Sciatic nerve (tissue), 2 donors: ENCODE measurements at places on chromosomes 12 and 14. TPM values are rescaled to one million over a fixed set of nuclear protein-coding genes. Genes with fewer than 3 reads are reported as not detected.

DNA sequence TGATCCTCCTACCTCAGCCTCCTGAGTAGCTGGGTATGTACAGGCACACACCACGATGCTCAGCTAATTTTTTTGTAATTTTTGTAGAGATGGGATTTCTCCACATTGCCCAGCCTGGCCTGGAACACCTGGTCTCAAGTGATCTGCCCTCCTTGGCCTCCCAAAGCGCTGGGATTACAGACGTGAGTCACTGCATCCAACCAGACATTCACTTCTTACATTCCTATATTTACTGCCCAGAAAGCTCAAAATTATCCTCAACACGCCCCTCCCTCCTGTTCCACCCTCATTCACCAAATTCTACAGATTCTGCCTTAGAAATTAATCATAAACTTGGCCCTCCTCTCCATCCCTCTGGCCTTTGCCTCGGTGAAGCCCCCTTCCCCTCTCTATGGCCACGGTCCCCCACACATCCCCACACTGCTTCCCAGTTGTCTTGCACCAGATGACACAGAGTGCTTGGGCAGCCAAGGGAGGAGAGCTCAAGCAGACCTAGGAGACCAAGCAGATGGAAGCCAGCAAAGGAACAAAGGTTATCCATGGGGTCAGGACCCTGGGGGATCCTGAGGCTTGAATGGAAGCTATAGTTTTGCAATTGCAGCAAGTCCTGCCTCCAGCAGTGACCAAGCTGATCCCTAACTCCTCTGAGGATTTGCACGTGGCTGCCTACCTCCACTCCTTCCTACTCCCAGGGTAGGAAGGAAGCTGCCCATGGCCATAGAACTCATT lies 213.2 kb upstream of the FOXN3 start:
- no peak for DNase-seq

DNA sequence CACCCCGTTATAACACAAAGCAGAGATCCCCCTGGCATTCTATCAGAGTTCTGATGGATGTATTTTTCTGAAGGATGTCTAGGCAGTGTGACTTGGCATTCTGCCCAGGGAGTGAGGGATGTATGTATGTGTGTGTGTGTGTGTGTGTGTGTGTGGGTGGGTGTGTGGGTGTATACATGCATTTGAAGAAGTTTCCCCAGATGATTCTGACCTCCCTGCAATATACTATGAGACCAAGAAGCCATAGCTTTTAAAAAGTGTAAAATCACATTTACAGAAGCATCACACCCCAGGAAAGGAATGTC lies 59.7 kb upstream of the NAP1L1 start:
- DNase-seq, result no peak

GRCh38 chr12:112788205-112788604 lies 3.3 kb upstream of the RPH3A start:
- DNase-seq, result no peak

GRCh38 chr12:3152892-3153291 lies 75.7 kb downstream of the TSPAN9 start:
- DNase-seq, result no peak

GRCh38 chr14:64249363-64249762 lies 44.8 kb downstream of the ESR2 start:
- DNase-seq, result no peak

GRCh38 chr14:73829526-73830431 lies 21.9 kb upstream of the PTGR2 start:
- no peak for DNase-seq

DNA sequence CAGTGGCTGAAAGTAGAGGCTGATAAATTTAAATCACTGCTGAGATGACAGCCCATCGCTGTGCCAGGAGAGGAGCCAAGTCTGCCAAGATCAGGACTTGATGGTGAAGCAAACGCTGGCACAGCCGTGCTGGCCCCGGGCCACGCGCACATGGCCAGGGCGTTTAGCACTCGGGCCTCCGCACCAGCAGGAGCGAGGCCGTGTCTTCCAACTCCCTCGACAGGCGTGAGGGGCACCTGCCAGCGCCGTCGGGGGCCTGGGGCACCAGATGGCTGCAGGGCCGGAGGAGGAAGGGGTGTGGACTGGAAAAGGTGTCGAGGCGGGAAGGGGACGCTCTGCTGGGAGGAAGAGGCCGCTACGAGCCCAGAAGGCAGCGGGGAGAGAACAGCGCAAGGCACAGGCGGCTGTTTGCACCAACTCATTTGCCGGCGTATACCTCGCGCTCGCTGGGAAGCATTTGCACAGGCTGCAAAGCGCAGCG lies 29.5 kb downstream of the RIMBP2 start:
- no peak for DNase-seq

DNA sequence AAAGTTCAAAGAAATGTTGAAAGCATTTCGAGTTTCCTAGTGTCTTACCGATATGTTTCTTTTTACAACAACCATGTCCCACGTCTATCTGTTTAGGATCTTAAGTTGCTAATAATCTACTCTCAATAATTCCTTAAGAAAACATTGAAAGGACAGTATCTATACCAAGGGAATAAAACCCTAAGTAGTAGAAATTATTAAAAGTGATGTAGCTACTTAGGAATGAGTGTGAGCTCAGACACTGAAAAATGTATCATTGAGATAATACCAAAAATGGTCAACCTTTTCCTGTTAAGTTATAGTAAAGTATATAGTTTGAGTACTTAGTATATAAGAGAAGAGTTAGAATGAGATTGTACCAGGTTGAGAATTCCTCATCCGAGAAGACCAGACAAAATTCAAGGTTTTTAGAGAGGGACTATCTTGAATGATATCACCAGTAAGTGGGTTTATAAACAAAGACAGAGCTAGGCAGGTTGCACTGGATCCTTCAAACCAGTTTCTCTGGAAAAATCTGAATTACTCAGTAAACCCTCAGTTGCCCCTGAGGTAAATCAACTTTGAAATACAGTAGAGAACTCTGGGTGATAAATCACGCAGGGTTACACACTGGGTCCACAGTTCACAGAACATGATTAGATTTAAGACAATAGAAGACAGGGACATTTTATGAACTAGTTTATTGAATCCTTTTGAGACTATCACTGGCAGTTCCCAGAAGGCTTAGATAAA lies 96.8 kb downstream of the ERGIC2 start:
- no peak for DNase-seq

GRCh38 chr14:33758547-33758946 lies 192.3 kb downstream of the EGLN3 start:
- no peak for DNase-seq

- DNase-seq, result no peak
Observed at GRCh38 chr12:71183018-71183417, 25.2 kb upstream of the TSPAN8 start.

- DNase-seq, result no peak
Observed at GRCh38 chr12:23209793-23210192, 584.8 kb downstream of the ETNK1 start.

DNA sequence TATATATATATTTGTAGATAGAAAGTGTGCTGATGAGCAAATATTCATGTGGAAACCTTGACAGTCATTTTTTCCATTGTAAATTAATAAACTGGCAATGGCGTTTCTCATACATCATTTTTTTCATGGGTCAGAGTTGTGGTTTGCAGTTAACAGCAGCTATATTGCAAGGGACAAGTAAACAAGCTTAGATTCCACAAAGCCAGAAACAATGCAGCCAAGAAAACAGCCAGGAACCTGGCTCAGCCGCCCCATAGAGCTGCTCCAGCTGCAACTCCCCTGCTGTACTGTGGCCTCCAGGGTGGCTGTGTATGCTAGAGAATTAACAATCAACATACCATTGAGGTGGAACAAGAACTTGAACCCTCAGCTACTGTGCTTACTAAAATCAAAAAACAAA lies 298.2 kb downstream of the TMEM132D start:
- no peak for DNase-seq

GRCh38 chr12:108173160-108173559 lies 44.1 kb downstream of the WSCD2 start:
- DNase-seq, result no peak

- no peak for DNase-seq
Observed at GRCh38 chr14:51520087-51520486, 131.6 kb upstream of the FRMD6 start.

DNA sequence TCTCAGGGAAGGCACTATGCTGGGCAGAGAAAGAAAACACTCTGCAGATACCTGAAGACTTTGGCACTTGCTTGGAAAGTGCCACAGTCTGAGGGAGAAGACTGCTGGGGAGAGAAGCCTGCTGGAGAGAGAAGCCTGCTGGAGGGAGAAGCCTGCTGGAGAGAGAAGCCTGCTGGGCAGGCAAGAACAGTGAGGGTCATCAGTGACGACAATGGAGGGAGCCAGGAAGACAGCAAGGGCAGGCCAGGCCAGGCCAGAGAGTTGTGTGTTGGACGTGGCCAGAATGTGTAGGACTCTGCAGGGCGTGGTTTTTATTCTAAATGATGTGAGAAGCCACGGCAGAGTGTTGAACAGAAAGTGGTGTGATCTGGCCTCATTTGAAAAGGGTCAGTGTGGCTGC lies 185.3 kb upstream of the ABCD2 start:
- DNase-seq, result no peak

DNA sequence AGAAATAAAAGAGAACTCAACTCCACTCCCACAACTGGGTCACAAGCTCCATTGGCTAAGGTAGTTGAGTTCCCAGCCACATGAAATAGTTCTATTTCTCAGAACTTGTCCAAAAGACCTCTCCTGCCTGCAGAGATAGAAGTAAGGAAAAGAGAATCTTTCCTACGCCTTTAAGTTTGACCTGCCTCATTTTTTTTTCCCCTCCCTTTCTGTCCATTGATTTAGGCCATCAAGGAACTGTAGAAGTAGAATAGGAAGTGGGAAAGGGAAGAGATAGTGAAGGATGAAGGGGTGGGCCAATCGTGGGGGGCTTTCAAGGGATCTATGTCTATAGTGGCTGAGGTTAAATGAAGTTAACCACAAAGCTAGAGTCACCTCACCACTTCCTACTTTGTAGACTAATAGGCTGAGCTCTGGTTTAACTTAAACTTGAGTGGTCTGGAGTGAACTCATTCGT lies 13.9 kb upstream of the NUDT4 start:
- DNase-seq, result no peak

- no peak for DNase-seq
Observed at GRCh38 chr12:93514853-93515252, 47.5 kb downstream of the MRPL42 start.

- DNase-seq, result no peak
Observed at GRCh38 chr12:88253371-88253978, 111.4 kb downstream of the TMTC3 start.

GRCh38 chr14:52031781-52032180 lies 37.1 kb downstream of the NID2 start:
- no peak for DNase-seq

DNA sequence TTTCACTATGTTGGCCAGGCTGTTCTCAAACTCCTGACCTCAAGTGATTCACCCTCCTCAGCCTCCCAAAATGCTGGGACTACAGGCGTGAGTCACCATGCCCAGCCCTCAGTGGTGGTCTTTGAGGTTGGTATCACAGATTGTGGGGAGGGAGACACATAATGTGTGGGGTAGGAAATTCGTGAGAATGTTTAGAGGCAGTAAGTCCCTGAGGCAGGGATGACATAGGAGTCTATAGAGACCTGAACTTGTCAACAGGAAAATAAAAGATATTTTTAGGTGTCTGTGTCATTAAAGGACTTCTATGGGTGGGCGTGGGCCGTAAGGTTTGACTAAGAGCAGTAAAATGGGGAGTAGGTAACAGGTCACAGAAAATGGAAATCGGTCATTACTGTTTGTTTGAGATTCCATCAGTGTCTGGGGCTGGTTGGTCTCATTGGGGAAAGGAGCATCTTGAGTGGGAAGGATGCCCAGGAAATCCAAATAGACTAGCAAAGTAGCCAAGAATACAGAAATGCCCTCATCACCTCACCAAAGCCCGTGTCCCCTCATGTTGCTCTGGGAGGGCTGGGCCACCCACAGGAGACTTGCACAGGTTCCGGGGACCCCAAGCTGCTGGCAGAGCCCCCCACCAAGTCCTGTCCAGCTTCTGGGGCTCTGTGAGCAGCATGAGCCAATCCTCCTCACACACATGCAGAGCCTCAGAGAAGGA lies 63.6 kb upstream of the BCL2L14 start:
- no peak for DNase-seq

DNA sequence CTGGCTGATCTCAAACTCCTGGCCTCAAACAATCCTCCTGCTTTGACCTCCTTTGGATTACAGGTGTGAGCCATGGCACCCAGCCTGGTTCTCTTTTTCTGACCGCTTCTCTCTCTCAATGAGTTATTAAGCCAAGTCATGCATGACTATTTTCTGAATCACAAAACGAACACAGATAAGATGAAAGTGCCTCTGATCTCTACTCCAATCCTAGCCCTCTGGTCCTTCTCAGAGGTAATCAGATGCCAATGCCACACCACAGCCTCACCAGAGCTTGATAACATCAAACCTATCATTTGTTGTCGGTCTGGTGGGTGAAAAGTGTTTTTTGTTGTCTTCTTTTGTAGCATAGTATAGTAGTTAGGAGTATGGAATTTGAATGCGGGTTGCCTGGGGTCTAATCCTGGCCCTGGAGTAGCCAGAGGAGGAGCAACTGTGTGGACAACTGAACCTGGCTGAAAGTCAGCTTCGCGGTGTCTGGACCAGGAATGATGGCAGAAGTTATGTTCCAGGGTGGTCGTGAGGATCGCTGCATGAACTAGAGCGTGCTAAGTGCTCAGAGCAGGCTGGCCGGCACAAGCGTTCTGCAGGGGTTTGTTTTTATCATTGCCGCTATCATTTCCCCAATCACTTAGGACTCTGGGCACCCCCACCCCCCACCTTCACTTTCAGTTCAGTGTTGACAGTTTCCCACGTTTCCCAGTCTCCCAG lies 77.9 kb downstream of the SPRING1 start:
- no peak for DNase-seq

DNA sequence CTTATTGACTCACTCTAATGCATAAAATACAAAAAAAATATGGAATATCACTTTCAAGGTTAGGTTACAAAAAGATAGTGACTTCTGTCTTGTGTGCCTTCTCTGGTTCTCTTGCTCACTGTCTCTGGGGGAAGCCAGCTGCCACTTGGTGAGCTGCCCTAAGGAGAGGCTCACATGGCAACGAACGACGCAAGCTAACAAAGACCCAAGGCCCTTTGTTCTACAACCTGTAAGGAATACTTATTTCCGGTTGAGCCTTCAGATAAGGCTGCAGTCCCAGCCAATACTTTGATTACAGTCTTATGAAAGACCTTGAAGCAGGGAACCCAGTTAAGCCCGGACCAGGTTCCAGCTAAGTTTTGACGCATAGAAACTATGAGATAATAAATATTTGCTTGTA lies 242.4 kb upstream of the TBX3 start:
- DNase-seq, result no peak

GRCh38 chr14:98503086-98503815 lies 768.7 kb downstream of the BCL11B start:
- no peak for DNase-seq

- DNase-seq, result no peak
Observed at GRCh38 chr14:103314496-103315277, 19.4 kb upstream of the EIF5 start.

GRCh38 chr12:66884091-66884490 lies 205.2 kb upstream of the GRIP1 start:
- no peak for DNase-seq

CYP46A1 gene
- total RNA-seq, result 2.5 TPM

NKX2-8 gene
- total RNA-seq, result not detected

AGAP2 gene
- 4.0 TPM for total RNA-seq

TPH2 gene
- not detected for total RNA-seq

TRPV4 gene
- total RNA-seq, result 1.3 TPM

PPP1R36 gene
- 2.5 TPM for total RNA-seq

LIMA1 gene
- 142 TPM for total RNA-seq

LMNTD1 gene
- total RNA-seq, result not detected

SLCO1C1 gene
- 12.0 TPM for total RNA-seq

AQP6 gene
- 0.27 TPM for total RNA-seq

IFNG-AS1 gene
- total RNA-seq, result 0.27 TPM
